Kidney epithelial cell (primary cell): ENCODE measurements at places on chromosomes 1 and 21. TPM values are rescaled to one million over a fixed set of nuclear protein-coding genes. Genes with fewer than 3 reads are reported as not detected.

- no peak for DNase-seq
These were observed 7.3 kb upstream of the TINAGL1 start for GRCh38 chr1:31568895-31569595.

FMO5 gene
- total RNA-seq = 0.38 and 1.3 TPM in 2 replicates

GRCh38 chr1:81308191-81308590 is 492.5 kb upstream of the ADGRL2 start:
- DNase-seq = no peak

DNA sequence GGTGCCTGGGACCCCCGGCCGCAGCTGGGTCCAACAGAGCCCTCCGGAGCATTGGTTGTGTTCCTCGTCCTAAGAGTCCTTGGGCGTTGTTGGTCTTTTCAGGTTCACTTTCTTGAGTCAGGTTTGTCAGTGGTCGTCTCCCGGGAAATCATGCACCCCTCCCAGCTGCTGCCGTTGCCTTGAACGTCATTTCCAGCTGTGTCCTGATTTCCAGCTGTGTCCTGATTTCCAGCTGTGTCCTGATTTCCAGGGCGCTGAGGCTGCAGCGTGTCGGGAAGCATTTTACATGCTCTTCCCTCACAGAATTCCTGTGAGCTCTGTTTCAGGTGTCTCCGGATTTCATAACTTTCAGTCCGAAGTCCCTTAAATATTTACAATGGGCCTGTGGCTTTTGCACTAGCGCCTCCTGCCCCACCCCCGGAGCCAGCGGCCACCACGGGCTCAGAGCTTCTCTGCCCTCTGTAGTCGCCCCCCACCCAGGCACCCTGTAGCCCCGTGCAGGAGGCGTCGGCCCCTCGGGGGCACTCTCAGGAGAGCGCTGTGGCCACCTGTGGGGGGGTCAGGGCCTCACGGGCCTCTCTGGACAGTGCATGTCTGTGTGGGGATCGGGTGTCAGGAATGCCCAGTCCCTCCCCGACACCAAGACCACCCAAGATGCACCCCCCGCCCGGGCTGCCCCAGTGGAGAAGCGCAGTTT is 66.7 kb downstream of the COL18A1 start:
- no peak for DNase-seq

- DNase-seq = peak; percentile 65
These were observed 47.6 kb downstream of the B3GALT5 start for GRCh38 chr21:39660191-39660980.
